ENCODE measurements at places on chromosomes 12 and 14.

GRCh38 chr12:116404247-116404646 is 126.8 kb upstream of the MED13L start:
- no peak for DNase-seq

DNA sequence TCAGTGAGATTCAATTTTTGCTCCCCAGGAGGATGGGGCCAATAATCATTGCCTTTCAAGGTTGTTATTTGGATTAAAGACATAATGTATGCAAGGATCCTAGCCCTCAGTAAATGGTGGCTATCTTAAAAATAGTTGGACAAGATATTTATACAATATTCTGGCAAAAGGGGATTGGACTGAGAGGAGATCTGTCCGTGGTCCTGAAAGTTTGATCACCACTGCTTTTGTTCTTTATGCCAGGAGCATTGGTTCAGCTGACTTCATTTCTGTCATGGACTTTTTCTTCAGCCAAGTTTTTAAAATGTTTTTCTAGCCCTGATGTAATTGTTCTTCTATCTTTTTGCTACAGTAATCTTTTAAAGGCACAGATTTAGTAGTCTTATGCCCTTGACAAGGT is 70.2 kb upstream of the TCL1A start:
- DNase-seq, result no peak

DNA sequence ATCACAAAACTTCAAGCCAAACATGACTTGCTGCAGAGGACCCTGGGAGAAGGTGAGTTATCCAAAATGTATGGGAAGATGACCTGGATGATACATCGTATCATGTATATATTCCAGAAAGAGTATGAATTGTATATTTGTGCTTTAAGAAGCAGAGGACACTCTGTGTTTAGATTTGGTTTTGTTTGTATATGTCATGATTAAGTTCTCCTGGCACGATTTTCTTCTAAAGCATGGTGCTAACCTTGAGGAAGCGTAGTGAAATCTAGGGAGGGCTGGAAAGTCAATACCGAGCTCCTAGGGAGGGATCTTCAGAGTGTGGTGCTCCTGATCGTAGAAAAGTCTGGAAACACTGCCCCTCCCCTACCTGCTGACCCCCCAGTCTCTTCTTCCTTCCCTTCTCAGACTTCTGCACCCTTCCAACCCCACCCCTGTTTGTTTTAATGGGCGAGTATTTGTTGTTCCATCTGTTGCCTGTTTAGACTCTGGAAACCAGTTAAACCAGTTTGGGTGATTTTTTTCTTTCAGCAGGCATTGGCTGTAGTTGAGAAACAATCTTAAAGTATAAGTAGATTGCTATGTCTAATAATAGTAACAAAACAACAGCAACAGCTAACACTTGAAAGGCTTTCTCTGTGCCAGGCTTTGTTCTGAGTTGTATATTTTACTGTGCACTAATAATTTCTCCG is 141.6 kb downstream of the KICS2 start:
- no peak for DNase-seq

DNA sequence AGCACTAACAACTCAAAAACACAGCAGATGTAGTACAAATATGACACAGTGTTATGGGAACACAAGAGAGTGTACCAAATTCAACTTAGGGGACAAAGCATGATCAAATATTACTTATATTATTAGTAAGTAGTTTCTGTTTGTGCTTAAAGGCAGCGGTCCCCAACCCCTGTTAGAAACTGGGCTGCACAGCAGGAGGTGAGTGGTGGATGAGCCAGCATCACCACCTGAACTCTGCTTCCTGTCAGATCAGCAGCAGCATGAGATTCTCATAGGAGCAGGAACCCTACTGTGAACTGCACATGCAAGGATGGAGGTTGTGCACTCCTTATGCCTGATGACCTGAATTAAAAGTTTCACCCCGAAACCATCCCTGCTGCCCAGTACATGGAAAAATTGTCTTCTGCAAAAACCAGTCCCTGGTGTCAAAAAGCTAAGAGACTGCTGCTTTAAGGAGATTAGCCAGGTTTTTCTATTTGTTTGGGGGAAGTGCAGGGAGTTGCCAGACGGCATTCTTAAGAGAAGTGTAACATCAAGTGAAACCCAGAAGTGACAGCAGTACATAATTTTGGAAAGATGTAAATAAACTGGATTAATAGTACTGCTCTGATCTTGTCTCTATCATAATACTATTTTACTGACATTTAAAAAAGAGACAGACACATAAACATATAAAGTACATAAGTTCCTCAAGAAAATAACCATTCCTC is 26.7 kb downstream of the GTF2A1 start:
- no peak for DNase-seq

- DNase-seq, result no peak
These were observed 274.7 kb downstream of the SLC6A15 start for GRCh38 chr12:84637926-84638325.

DNA sequence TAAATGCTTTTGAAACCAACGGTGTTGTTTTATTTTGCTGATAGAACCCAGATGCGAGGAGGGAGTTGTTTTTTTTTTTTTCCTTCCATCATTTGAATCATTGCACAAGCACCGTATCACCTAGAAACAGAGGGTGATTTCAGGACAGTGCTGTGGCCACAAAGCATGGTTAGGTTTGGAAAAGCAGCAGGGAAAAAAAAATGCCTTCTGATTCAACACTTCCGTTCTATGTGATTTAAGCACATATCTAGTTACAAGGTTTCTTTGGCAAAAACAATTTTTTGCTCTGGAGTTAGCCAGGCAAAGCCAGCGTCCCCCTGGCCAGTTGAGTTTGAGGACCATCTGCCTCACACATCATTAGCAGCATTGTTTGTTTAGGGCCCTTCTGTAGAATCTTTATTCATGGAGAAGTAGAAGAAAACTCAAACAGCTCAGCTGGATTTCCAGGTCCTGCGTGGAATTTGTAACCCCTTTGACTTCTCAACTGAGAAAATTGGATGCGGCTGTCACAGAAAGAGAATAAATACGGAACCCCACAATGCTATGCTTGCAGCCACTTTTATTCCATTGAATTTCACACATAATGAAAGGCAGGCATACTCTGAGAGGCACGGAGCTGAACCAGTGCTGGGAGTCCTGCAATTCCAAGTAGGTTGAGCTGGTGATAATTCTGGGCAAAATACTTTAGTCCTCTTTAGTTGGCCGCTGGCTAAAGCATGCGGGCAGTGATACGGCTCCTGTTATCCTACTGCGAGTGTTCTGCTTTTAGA is 17.0 kb upstream of the WNT5B start:
- no peak for DNase-seq

DNA sequence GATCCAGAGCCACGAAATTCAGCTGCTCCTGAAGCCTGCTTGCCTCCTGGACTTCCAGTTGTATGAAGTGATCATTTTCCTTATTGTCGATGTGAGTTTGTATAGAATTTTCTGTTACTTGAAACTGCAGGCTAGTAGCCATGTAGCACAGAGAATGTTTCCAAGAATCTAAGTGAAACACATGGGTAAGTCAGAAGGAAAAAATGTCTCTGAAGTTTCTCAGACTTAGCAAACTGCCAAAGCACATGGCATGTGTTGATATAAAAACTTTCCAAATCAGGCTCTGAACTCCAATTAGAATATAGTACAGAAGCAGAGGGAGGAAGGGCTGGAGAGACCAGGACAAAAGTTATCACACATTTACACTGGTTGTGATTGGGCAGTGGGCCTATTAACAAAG is 9.8 kb upstream of the PCNX1 start:
- no peak for DNase-seq

DNA sequence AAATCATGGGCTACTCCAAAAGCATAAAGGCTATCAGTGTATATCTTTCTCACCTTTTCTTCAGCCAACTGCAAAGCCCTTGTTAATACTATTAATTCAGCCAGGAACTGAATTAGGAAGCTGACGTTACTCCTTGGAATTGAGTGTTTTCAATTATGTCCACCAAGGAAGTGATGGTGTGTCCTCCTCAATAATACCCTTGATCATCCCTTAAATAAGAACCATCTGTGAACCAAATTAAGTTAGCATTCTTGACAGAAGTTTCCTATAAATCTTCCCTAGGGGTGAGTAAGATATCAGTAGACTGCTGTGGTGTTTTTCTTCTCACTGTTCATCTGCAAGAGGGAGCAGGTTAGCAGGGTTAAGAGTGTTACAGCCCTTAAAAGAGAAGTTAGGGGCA is 252.3 kb upstream of the AVPR1A start:
- no peak for DNase-seq

GRCh38 chr12:69469854-69470188 is 367 bp upstream of the FRS2 start:
- DNase-seq, result no peak

- DNase-seq, result no peak
These were observed 11.5 kb upstream of the TBPL2 start for GRCh38 chr14:55451950-55452349.

DNA sequence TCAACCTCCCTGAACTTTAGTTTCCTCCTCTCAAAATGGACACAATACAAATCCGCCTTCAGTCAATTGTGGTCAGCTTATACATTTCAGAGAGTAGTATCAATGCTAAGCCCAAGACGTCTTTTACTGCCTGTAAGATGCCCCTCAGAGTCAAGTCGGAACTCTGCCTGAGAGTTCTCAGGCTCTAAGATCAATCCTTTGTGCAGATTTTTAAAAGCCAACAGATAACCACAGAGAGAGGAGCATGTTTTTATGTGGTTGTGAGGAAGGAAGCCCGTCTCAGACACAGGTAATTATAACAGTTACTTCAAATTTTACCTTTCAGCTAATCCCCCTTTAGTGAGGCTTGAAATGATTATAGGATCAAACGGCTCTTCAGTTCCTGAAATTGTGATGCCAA is 91.6 kb downstream of the HELB start:
- DNase-seq, result no peak

GRCh38 chr12:115922952-115923564 is 354.4 kb downstream of the MED13L start:
- no peak for DNase-seq

- no peak for DNase-seq
These were observed 84.1 kb downstream of the FBXL14 start for GRCh38 chr12:1510056-1510812.

DNA sequence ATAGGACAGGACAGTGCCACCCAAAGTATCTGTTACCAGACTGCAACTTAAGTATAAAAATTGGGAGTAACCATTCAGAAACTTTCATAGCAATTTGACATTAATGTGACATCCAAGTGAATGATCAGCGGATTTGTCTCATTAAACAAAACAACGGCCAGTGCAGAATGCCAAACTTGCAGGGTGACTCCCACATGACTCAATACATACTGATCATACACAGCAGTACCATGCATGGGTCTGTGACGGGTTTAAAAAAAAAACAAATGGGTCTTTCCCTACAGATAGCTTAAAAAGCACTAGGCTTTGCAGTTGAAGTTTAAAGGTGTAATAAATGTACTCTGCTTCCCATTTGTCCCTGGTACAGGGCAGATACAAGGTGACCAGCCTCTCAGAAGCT is 116.6 kb downstream of the SLC35F4 start:
- DNase-seq, result no peak
